ENCODE measurements at places on chromosomes 7 and 10. TPM values are rescaled to one million over a fixed set of nuclear protein-coding genes. Genes with fewer than 3 reads are reported as not detected.

The SLIT1 gene
- total RNA-seq, result 11.0 TPM

The RPS24 gene
- 2,002 TPM for total RNA-seq

The C10orf105 gene
- not detected for total RNA-seq

The RBM28 gene
- total RNA-seq, result 26.4 TPM

The OPTN gene
- total RNA-seq, result 12.4 TPM

The COL26A1 gene
- total RNA-seq, result 14.8 TPM

The FUOM gene
- 58.1 TPM for total RNA-seq

The ECHDC3 gene
- total RNA-seq, result 32.0 TPM

DNA sequence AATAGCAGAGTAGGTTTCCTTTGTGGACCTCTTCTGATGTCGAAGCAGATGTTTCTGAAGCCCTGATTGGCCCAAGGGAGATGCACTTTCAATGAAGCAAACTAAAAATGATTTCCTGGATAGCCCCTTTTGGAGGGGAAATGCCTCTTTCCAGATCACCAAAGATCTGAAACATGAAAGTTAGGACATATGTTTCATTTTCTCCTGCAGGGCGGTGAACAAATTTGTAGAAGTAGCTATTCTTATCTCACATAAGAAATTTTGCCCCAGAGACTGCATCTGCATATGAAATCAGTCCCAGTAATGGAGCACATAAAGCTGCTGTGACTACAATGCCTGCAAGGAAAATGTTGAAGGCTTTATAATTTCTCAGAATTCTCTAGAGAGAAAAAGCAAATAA lies 56.0 kb downstream of the THSD7A start:
- H3K27ac ChIP-seq, result no peak overlapping the region
- H3K4me1 ChIP-seq, result no peaks in the 10 kb centered on the region
- no peak overlapping the region for H3K4me3 ChIP-seq
- no peaks in the 10 kb centered on the region for H3K36me3 ChIP-seq
- no peak for DNase-seq

- H3K36me3 ChIP-seq, result no peaks in the 10 kb centered on the region
- peak overlapping the region; percentile 98 for H3K27ac ChIP-seq
- H3K27me3 ChIP-seq, result no peaks in the 10 kb centered on the region
- no peak for DNase-seq
- H3K4me3 ChIP-seq, result no peak overlapping the region
- peaks cover 44% of the 10 kb centered on the region for H3K4me1 ChIP-seq
These were observed 252.5 kb downstream of the TNS3 start for GRCh38 chr7:47329320-47329926.

GRCh38 chr7:112481833-112482670 lies 1.3 kb downstream of the LSMEM1 start:
- H3K36me3 ChIP-seq, result no peaks in the 10 kb centered on the region
- peak; percentile 72 for DNase-seq
- H3K27me3 ChIP-seq, result no peaks in the 10 kb centered on the region

DNA sequence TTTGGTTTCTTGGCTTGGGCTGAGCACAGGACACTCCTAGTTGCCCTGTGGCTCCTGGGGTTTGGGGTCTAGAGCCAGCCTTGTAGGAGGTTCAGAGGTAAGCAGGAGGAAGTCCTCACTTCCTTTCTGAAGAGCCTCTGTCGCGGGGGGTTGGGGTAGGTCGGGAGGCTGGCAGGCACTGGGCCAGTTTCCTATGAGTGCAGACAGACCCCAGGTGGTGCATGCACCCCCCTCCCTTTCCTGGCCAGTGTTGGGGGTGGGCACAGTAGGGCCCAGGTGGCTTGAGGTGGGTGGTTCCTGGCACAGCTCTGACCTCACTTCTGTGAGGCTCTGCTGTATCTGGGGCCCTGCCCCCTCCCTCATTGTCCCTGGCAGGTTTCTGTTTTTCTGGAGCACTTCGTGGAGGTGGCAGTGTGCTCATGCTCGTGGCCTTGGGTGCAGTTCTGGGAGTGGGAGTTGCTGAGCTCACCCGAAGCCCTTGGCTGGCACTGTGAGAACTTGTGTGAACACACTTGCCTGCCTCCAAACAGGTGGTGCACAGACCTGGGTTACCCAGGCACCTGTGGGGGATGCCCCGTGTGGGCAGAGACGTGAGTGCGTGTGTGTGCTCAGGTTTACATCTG lies 1.8 kb downstream of the PALD1 start:
- H3K36me3 ChIP-seq, result no peaks in the 10 kb centered on the region
- H3K4me1 ChIP-seq, result peaks cover 7% of the 10 kb centered on the region
- no peak for DNase-seq

DNA sequence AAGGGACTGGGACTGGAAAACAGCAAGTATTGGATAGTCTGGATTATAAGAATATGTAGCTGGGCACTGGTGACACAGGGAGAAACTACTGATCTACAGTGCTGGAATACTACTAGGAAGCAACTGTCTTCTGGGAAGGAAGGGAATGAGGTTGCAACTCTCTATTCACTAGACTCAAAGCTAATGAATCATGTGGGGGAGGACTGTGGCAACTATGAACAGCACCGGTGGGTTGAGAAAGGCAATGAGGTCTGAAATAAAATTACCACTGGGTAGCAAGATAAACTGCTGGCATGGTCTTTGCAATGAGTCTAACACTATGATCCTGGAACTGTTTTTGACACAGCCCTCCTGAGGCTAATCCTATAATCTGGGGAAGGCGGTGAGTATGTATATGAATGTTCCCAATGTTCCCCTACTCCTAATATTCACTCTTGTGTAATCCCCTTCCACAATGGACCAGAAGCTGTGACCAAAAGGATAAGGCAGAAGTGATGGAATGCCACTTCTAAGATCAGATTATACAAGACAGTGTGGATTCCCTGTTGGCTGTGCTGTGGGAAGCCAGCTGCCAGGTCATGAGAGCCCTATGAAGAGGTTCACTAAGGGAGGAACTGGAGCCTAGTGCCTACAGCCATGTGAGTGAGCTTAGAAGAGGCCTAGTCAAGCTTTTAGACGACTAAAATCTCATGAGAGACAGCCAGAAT lies 101.3 kb upstream of the DNAJB12 start:
- no peak overlapping the region for H3K4me3 ChIP-seq
- no peaks in the 10 kb centered on the region for H3K36me3 ChIP-seq
- H3K4me1 ChIP-seq, result no peaks in the 10 kb centered on the region
- H3K27ac ChIP-seq, result no peak overlapping the region
- H3K27me3 ChIP-seq, result no peaks in the 10 kb centered on the region
- DNase-seq, result peak; percentile 5

GRCh38 chr10:28327491-28327880 lies 24.6 kb upstream of the MPP7 start:
- peaks cover 30% of the 10 kb centered on the region for H3K4me1 ChIP-seq
- H3K36me3 ChIP-seq, result no peaks in the 10 kb centered on the region
- H3K4me3 ChIP-seq, result no peak overlapping the region
- DNase-seq, result peak; percentile 51
- peak overlapping the region; percentile 99 for H3K27ac ChIP-seq

- H3K27ac ChIP-seq, result no peak overlapping the region
- no peaks in the 10 kb centered on the region for H3K27me3 ChIP-seq
- H3K4me3 ChIP-seq, result no peak overlapping the region
- H3K4me1 ChIP-seq, result peaks cover 5% of the 10 kb centered on the region
- H3K36me3 ChIP-seq, result no peaks in the 10 kb centered on the region
- no peak for DNase-seq
These were observed 742.0 kb downstream of the AUTS2 start for GRCh38 chr7:70340236-70340635.

GRCh38 chr10:12252882-12253546 lies 57.0 kb downstream of the CDC123 start:
- H3K4me3 ChIP-seq, result no peak overlapping the region
- H3K36me3 ChIP-seq, result peaks cover 2% of the 10 kb centered on the region
- no peak overlapping the region for H3K27ac ChIP-seq
- H3K4me1 ChIP-seq, result no peaks in the 10 kb centered on the region
- no peaks in the 10 kb centered on the region for H3K27me3 ChIP-seq

DNA sequence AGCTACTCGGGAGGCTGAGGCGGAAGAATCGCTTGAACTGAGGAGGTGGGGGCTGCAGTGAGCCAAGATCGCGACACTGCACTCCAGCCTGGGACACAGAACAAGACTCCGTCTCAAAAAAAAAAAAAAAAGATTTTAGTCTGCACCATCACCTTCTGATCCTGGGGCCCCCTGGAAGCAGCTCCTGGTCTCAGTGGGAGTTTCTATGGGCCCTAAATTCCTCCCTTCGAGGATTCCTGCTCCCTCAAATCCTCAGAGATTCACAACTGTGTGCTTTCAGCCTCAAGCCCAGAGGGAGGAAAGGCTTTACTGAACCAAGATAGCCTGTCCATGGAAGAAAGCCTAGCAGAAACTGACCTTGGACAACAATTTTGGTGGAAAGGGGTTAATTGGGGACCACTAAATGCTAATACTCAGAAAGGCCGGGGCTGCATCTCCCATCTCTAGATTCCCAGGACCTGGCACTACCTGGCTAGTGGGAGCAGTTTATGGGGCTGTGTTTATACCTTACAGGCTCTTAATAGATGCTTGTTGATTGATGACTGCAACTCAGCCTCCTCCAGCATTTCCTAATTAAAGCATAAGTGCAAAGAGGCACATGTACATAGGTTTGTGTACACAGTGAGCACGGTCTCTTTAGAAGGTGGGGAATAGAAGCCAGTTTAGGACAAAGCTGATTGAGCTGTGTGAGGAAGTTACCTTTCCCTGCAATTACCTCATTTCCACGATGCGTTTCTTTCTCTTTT lies 9.2 kb upstream of the FGFR2 start:
- no peaks in the 10 kb centered on the region for H3K27me3 ChIP-seq
- H3K4me1 ChIP-seq, result no peaks in the 10 kb centered on the region
- H3K4me3 ChIP-seq, result no peak overlapping the region
- H3K27ac ChIP-seq, result no peak overlapping the region
- H3K36me3 ChIP-seq, result no peaks in the 10 kb centered on the region

DNA sequence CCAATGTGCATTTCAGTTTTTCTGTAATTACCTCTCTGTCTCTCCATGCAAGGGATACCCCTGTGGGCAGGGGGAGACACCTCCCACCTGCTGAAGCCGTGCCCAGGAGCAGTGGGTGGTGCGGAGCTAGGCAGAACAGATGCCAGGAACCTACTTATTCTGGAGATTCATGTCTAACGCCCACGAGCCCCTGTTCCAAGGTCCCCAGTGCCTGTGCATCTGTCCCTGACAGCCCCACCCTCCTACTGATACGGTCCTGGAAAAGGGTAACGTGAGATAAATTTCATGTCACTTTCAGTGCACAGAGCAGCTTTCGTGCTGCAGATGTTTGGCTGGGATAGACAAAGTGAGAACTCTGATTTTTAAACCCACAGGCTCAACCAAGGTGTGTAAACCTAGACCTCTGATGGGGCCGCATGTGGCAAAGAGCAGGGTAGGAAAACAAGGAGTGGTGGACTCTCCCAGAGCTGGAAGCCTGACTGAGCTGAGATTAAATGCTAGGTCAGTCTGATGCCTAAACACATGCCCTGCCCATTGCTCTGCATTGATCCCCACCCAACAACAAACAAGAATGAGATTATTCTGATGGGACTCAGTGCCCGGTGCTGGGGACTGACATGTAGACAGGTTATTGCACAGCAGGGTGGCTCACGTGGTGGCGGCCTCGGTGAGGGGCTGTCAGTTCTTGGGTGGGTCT lies 123.6 kb upstream of the GDF10 start:
- H3K27me3 ChIP-seq, result no peaks in the 10 kb centered on the region
- no peak overlapping the region for H3K4me3 ChIP-seq
- H3K36me3 ChIP-seq, result no peaks in the 10 kb centered on the region
- no peak for DNase-seq

- no peaks in the 10 kb centered on the region for H3K4me1 ChIP-seq
- no peak overlapping the region for H3K4me3 ChIP-seq
- H3K27me3 ChIP-seq, result no peaks in the 10 kb centered on the region
- peak overlapping the region; percentile 48 for H3K27ac ChIP-seq
- DNase-seq, result no peak
- peaks cover 10% of the 10 kb centered on the region for H3K36me3 ChIP-seq
These were observed 10.5 kb downstream of the RHBDD2 start for GRCh38 chr7:75889223-75889825.

DNA sequence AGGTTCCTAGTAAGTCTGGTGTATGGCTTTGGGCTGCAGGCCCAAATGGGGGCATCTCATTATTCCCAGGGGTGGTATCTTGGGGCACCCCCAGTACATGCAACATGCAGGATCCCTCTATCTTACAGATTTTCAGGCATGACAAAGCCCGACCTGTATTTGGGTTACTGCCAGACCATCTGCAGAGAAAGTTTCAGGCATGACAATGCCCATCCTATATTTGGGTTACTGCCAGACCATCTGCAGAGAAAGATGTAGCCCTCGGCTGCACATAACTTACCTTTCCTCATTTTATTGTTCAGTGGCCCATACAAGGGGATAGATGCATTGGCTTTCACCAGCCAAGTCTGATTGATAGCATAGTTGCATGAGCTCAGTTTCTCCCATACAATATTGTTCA lies 112.2 kb upstream of the RAB18 start:
- H3K4me1 ChIP-seq, result no peaks in the 10 kb centered on the region
- no peak for DNase-seq
- no peaks in the 10 kb centered on the region for H3K36me3 ChIP-seq
- H3K27ac ChIP-seq, result no peak overlapping the region
- H3K4me3 ChIP-seq, result no peak overlapping the region

DNA sequence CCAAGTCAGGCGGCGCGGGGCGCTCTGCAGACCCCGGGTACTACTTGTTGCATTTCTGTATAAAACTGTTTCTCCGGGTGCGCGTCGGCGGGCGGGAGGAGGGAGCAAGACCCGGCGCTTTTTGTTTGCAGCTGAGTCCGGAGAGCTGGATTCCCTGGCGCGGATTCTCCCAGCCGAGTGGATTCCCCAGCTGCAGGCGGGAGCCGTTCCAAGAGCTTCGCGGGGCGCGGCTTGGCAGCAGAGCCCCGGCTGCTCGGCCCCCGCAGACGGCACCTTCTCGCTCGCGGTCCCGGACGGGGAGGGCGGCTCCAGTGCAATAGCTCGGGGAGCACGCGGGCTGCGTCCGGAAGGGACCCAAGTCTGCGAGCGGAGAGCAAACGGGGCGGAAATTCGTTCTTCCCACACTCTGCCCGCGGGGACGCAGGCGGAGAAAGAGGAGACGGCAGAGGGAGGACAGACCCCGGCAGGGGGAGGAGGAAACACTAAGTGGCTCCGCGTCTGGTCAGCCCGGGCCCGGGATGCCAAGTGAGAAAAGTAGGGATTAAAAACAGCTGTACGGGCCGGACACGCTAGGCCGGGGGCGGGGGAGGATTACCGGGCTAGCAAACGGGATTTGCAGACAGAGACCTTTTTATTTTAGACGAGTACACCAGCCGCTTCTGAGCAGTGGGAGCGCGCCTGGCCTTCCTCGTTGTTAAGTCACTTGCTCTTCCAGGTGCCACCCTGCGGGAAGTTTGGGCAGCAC lies at the start of gene TRIL:
TRIL (minus strand) TSS at position 96 of the 745 bp plus-strand sequence. CDS start 284 bp downstream, outside the sequence.
- DNase-seq, result peak; percentile 93
- no peaks in the 10 kb centered on the region for H3K36me3 ChIP-seq
- peak within 1 kb of the TSS; percentile 54 for H3K4me3 ChIP-seq
- H3K4me1 ChIP-seq, result no peaks in the 10 kb centered on the region
- peaks cover 46% of the 10 kb centered on the region for H3K27me3 ChIP-seq

- H3K36me3 ChIP-seq, result peaks cover 4% of the 10 kb centered on the region
- no peak overlapping the region for H3K27ac ChIP-seq
- H3K27me3 ChIP-seq, result no peaks in the 10 kb centered on the region
- H3K4me3 ChIP-seq, result no peak overlapping the region
- no peaks in the 10 kb centered on the region for H3K4me1 ChIP-seq
- DNase-seq, result no peak
These were observed 38.2 kb upstream of the SLC26A4 start for GRCh38 chr7:107622429-107622828.

GRCh38 chr10:88545359-88545758 lies 37.8 kb downstream of the RNLS start:
- DNase-seq, result no peak
- no peaks in the 10 kb centered on the region for H3K36me3 ChIP-seq
- H3K27ac ChIP-seq, result no peak overlapping the region

- H3K27ac ChIP-seq, result no peak overlapping the region
- H3K4me1 ChIP-seq, result no peaks in the 10 kb centered on the region
- no peak overlapping the region for H3K4me3 ChIP-seq
- no peaks in the 10 kb centered on the region for H3K36me3 ChIP-seq
These were observed 56.6 kb downstream of the SPOCK2 start for GRCh38 chr10:72031706-72032105.

All from cardiac muscle cell (in vitro differentiated cells and primary cell).